ENCODE measurements at places on chromosomes 1 and 21.

- DNase-seq = no peak
Measured at GRCh38 chr1:48947761-48948537, 171.3 kb upstream of the BEND5 start.

- no peak for DNase-seq
Measured at GRCh38 chr1:206784471-206784903, 12.2 kb upstream of the IL10 start.

DNA sequence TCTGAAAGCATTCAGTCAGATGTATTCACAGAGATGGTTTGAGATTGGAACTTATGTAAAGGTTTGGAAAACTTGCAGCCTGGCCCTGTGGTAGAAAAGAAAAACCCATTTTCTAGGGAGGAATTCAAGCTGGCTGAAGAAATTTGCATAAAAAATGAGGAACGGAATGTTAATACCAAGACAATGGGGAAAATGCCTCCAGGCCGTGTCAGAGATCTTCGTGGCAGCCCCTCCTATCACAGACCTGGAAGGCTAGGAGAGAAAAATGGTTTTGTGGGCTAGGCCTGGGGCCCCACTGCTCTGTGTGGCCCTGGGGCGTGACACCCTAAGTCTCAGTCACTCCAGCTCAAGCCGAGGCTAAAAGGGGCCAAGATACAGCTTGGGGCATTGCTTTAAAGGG is 26.7 kb downstream of the NME7 start:
- no peak for DNase-seq

GRCh38 chr1:156527584-156527983 is 27.0 kb upstream of the MEF2D start:
- no peak for DNase-seq

GRCh38 chr21:42079008-42079938 is 8.2 kb downstream of the UMODL1 start:
- DNase-seq = no peak

DNA sequence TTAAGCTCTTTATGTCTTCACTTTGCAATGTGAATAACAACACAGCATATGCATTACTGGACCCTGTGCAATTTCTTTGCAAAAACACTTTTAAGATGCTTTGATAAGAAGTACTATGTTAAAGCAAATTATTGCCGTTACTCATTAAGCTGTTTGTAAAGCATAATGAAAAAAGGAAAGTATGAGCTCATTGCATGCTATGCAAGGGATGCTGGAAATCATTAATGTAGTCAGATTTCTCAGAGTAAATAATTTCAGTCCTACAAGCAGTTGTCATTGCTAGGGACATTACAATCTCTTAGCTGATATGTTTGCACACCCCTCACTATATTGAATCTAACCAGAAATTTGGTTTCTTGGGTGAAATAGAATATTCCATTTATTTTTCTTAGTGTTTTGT is 982.5 kb upstream of the ADGRL2 start:
- no peak for DNase-seq

- DNase-seq = no peak
Measured at GRCh38 chr1:48652334-48652733, 124.4 kb downstream of the BEND5 start.

DNA sequence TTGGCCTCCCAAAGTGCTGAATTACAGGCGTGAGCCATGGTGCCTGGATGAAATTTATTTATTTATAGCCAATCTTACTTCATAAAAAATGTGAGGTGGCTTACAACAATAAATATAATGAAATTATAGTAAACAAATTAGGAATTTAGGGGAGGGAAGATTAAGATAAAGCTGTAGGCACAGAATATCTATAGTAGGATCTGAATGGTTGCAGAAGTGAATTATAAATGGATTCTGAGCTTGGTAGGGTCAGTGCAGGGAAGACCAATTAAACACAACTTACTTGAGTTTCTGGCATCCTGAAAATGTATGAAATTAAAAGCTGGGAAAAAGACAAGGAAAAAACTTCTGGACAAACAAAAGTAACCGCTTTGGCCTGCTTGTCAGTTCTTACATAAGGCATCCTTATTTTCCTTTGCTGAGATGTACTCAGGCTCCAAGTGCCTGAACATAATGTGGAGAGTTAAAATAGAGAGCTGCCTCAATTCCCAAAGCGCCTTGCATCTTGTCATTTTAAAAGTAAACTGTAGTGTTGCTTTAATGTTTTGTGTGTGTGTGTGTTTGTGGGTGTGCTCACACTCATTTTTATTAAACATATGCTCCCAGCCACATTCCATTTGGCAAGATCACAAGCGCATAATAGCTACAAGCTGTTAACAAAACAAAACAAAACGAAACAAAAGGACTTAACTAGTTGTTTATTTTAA is 247.3 kb downstream of the S1PR1 start:
- no peak for DNase-seq

- no peak for DNase-seq
Measured at GRCh38 chr1:75672108-75672507, 52.4 kb upstream of the ACADM start.

DNA sequence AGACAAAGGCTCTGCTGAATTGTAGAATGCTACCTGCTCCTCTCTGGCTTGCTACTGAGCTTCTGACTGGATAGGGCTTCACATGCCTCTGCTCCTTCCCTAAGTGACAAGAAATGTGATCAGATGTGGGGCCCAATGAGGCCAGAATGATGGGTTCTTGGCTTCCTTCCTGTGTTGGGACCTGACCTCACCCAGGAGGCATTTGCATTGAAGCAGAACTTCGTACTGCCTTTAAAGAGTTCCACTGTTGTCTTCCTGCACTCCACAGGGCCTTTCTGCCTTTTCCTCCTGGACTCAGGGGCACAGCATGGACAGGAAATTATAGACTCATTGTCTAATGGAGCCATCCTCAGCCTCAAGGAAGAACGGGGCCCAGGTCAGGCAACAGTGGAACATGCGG is 14.3 kb downstream of the ZNF670 start:
- DNase-seq = no peak

DNA sequence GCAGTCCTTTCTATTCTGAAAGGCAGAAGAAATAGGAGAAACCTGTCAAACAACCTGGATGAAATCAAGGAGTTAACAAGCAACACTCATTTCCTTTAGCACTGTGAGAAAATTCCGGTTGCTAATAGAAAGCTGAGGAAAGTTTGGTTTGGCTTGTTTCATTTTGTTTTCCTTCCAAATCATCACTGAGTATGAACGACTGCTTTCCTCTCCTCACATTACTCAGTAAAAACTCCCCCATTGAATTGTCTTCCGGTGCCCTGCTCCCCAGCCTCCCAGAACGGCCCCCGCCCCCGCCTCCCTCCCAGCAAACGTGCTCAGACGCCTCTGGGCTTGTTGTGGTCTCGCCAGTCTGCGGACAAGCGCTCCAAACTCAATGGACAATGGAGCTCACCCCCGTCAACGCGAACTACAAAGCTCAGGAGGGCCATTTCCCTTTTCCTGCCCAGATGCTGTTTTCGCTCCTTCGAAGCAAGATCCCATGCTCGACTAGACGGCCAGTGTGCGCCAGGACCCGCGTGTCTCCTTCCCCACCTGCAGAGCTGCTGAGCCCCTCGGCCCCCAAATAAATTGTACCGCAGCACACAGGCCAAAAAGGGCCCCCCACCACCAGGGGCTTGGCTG is 747 bp downstream of the STX6 start:
- DNase-seq = no peak

GRCh38 chr1:203911806-203912205 is 50.4 kb downstream of the SNRPE start:
- no peak for DNase-seq

- DNase-seq = peak; percentile 33
Measured at GRCh38 chr1:26391450-26391849, 18.9 kb upstream of the ZNF683 start.

DNA sequence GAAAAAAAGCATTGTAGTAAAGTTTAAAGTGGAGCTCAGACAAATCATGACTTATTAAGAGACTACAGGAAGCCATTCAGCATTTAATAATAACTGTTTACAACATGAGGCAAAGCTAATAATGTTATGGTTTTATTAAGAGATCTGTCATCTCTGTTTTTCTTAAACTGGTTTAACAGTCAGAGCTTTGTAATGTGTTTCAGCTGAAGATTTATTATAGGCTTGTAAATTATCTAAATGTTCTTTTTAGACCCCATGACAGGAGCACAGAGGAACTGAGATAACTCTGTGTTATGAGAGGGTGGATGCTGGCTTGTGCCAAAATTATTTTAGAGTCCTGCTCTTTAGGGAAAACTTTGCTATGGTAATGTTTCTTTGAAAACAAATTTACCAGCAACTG is 38.0 kb upstream of the RWDD3 start:
- no peak for DNase-seq

GRCh38 chr21:38807986-38808385 is 2.3 kb downstream of the ETS2 start:
- no peak for DNase-seq

DNA sequence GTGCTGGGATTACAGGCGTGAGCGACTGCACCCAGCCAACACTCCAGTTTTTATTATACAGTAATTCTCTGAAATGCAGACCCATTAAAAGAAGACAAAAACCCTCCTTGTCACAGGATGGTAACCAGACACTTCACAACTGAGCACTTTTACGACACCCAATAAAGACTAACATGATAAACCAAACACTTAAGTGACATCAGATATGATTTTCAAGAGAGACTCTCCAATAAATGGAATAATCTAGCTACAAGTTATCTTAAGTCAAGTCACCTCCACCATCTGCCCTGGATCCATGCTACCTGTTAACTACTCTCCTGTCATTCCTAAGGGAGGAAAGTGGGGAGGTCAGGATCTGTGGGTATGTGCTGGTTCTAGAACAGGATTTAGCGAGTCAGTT is 5.6 kb downstream of the GNG12 start:
- no peak for DNase-seq

- no peak for DNase-seq
Measured at GRCh38 chr1:100717218-100717617, 2.3 kb upstream of the VCAM1 start.

DNA sequence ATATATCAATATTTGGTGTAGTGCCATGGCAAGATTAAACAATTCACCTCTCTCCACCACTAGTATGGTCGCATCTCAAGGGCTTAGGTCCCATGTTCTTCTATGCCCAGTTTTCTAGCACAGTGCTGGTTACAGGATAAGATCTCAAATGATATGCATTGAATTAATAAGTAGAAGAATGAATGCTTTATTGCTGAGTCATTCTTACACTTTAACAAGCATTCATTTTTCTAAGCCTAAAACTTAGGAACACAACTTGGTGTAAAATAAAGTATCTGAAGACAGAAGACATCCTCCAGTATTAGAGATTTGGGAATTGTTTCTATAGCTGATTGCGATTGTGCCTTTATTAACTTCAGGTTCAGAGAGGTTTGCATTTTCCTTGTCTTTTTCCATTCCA is 85.8 kb downstream of the TBX15 start:
- no peak for DNase-seq

DNA sequence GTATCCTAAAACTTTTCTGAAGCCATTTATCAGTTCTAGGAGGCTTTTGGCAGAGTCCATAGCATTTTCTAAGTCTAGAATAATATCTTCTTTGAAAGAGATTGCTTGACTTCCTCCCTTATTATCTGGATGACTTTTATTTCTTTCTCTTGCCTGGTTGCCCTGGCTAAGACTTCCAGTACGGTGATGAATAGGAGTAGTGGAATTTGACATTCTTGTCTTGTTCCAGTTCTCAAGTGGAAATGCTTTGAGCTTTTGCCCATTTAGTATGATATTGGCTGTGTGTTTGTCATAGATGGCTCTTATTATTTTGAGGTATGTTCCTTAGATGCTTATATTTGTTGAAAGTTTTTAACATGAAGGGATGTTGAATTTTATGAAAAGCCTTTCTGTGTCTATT is 1647.9 kb downstream of the PLA2G4A start:
- no peak for DNase-seq

DNA sequence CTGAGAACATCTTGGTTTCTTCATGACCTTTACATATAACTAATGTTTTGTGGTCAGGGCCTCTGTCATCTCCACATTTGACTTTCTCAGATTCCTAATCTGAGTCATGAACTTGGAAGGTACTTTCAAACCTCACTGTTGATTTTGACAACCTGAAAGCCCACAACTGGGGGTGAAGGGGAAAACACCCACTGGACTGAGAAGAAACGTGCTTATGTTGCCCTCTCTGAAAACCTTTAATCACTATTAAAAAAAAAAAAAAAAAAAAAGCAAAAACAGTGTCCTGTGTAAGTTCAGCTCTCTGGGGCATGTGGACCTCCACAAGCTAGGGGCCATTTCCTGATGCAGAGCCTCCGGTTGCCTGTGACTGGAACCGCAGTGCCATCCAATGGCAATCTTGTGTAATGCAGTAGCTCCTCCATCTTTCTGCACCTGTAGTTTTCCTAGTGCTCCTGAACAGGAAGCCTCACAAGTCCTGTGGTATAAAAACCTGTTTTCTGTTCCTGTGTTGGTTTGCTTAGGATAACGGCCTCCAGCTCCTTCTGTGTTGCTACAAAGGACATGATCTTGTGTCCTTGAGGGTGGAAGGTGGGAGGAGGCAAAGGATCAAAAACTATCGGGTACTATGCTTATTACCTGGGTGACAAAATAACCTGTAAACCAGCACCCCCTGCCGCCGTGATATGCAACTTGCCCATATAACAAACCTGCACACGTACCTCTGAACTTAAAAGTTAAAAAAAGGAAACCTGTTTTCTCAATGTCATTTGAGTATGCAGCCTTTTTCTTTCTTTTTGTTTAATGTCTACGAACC is 124.5 kb downstream of the ZNF648 start:
- DNase-seq = no peak

GRCh38 chr1:47710329-47711071 is 272.7 kb downstream of the FOXD2 start:
- DNase-seq = no peak

DNA sequence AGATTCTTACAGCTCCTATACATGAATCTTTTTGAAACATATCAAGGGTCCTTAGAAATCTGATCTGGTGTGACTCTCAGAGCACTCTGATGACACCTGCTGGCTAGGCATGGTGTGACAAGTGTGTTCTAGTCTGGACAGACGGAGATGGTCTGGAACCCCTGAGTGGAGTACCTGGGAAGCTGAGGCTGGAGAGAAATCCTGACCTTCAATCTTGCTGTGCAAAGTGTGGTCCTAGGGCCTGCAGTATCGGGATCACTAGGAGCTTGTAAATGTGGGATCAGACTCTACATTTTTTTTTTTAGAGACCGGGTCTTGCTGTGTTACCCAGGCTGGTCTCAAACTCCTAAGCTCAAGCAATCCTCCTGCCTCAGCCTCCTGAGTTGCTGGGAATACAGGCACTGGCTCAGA is 78.6 kb upstream of the SOD1 start:
- DNase-seq = peak; percentile 40

- DNase-seq = no peak
Measured at GRCh38 chr21:33892853-33893252, 22.8 kb downstream of the ATP5PO start.

DNA sequence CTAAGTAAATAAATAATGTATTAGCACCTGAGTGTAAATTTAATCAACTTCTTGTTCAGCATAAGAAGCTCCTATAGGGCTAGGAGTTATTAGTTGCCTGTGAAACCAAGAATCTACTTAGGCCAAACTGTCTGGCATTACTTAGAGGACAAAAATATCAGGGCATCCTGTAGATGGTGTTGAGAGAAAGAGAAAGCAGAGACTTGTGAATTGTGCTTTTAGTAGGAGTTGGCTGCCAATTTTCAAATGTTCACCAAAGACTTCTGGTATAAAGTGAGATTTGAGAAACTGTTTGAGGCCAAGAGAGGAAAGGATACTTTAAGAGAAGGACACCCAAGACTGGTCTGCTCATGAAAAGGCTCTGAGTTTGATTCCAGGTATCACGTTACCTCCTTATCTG is 315.5 kb upstream of the DEPDC1 start:
- no peak for DNase-seq

GRCh38 chr1:160399544-160400222 is 681 bp upstream of the VANGL2 start:
- no peak for DNase-seq
